H54 (cell line): ENCODE measurements at places on chromosomes 1 and 21.

DNA sequence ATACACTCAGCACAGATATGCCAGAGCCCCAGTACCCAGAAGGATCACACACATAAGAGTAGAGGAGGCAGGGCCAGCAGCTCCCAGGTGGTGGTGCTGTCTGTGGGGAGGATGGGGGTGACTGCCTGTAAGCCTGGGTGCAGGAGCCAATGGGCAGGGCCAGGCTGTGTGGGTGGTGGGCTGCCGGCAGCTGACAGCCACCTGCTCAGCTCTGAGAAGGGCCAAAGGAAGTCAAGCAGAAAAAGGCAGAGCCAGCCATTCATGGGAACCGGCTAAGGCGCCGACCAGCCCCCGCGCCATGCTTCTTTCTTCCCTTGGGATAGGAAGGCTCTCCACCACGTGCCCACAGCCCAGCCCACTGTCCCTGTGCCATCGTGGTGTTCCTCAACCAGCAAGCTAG, 14.1 kb downstream of the PIK3C2B start:
- DNase-seq, result no peak

- no peak for DNase-seq
Observed at GRCh38 chr1:4915154-4915553, 260.7 kb downstream of the AJAP1 start.

DNA sequence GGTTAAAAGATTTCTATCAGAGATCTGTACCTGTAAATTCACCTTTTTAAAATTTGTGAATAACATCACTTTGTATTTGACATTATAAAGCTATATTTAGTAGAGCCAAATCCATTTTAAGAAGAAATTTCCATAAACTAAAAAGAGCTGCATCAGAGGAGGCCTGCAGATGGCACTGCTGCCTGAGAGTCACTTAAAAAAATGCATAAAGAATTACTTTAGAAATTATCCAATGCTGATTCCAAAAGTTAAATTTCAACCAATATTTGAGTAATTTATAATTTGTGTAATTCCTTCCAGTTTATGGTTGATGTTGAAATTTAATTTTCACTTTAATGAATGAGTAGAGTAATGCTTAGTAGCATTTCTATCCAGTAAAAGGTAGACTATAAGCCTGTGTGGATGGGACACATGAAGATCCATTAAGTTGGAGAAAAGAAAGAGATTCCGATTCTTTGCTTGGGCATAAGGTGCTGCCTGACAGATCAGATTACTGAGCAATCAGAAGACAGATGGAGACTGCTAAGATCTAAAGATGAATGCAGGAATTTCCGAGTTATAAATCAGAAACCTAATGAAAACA, 20.7 kb upstream of the RPE65 start:
- DNase-seq, result no peak

- no peak for DNase-seq
Observed at GRCh38 chr1:188425687-188426086, 1596.9 kb downstream of the PLA2G4A start.

- no peak for DNase-seq
Observed at GRCh38 chr1:147837129-147837963, 65.2 kb upstream of the GJA8 start.

GRCh38 chr1:232709386-232709785, 79.5 kb upstream of the SIPA1L2 start:
- no peak for DNase-seq

GRCh38 chr1:180397175-180397574, 105.2 kb downstream of the ACBD6 start:
- no peak for DNase-seq

GRCh38 chr1:111334169-111334568, 43.5 kb downstream of the CHIA start:
- DNase-seq, result no peak

DNA sequence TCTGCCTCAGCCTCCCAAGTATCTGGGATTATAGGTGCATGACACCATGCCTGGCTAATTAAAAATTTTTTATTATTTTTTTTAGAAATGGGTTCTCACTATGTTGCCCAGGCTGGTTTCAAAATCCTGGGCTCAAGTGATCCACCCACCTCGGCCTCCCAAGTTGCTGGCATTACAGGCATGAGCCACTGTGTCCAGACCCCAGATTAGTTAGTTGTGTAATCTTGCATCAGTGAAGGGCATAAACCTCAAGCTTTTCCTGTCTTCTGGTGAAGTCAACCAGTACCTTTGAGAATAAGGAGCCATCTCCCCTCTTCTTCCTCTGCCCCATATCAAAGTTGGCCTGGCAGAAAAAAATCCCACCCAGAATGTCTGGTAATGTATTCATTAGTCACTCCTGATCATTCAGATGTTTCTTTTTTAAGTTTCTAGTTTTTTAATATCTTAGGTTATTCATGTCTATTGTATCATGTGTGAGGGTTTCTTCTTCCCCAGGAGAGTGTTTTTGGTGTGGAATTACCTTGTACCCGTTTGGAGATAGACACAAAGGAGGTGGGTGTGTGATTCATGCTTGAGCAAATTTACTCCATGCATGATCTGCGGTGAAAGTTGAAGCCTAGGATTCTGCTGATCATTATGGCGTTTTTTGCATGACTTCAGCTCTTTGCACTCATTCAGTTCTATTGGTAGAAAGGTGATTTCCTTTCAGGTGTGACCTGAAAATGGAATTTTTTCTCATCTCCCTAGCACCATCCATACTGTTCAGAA, 144.0 kb downstream of the FMN2 start:
- DNase-seq, result no peak

DNA sequence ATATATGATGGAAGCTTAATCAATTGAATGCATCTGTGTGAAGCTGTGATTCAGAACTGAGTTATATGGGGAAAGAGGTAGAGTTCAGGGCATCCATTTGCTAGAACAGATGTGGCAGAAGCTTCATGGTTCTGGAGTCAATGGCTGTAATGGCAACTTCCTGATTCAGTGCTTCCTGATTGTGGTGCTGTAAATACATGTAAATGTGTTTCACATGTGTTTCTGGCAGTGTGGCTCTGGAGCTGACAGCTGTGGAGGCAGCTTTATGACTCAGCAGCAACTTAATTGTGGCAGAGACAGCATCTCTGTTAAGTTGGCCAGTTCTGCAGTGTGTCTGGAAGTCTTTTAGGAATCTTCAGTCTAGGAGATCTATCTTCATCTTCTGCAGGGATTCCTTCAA, 226.6 kb upstream of the ZRANB2 start:
- no peak for DNase-seq

DNA sequence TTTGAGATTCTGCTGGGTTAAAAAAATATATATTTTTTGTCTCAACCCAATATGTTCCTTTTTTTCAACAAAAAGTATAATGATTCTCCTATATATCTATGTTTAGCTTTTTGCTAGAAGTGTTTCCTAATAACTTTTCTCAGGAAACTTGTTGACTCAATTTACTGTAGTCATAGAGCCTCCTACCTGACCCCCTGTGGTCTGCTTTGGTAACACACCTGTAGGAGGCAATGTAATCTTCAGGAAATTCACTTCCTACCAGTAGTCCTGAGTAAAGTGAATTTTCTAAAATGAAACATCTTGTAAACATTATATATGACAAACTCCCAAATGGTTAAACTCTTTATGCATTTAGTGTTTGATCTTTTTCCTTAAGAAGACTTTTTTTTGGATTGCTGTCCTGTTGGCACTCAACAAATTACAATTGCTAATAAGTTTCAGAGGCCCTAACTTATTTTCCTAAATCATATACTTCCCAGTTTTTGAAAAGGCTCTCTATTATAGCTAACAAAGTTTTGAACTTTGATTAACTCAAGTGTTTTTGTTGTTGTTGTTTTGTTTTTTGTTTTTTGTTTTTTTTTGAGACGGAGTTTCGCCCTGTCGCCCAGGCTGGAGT, 118.3 kb downstream of the OLFML2B start:
- DNase-seq, result no peak

GRCh38 chr1:63486629-63487028, 36.4 kb downstream of the ITGB3BP start:
- DNase-seq, result no peak

DNA sequence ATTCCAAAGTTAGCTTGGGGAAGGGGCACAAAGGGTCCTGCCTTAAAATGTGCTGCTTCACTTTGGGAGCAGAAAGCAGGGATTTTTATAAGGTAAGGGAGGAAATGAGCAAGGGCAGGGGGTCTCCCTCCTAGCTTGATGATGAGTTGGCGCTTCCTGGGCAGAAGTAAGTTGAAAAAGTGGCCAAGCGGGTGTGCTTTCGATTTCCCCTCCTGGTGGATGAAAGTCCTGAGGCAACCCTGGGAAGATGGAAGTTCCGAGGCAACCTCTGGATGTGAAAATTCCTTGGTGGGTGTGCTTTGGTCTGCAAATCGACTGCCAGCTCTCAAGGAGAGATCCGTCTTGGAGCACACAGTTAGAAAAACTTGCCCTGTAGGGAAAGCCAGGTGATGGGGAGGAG, 41.7 kb upstream of the CD2 start:
- no peak for DNase-seq

DNA sequence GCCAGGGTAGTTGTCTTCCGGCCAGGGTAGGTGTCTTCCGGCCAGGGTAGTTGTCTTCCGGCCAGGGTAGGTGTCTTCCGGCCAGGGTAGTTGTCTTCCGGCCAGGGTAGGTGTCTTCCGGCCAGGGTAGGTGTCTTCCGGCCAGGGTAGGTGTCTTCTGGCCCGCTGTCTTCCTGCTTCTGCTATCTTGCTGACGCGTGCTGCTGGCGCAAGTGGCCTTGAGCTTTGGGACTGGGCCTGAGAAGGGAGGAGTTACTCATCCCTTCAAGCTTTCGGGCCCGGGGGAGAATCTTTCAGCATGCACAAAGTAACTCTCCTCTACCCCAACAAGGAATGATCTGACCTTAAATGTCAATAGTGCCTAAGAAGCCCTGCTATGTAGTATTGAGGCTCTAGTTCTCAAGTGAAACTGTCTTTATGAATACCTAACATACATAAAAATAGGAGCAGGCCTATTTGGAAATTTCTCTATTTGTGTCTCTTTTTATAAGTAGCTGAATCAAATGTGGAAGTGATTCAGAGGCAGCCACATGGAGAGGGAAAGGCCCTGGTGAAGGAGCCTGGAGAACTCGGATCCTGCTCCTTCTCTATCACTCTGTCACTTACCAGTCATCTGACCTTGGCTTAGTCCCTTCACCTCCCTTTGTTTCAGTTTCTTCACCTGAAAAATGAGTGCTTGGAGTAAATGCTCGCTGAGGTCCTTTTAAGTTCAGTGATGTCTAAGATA, 65.6 kb downstream of the RGL1 start:
- no peak for DNase-seq

- DNase-seq, result no peak
Observed at GRCh38 chr1:18794561-18794960, 64.9 kb downstream of the TAS1R2 start.

DNA sequence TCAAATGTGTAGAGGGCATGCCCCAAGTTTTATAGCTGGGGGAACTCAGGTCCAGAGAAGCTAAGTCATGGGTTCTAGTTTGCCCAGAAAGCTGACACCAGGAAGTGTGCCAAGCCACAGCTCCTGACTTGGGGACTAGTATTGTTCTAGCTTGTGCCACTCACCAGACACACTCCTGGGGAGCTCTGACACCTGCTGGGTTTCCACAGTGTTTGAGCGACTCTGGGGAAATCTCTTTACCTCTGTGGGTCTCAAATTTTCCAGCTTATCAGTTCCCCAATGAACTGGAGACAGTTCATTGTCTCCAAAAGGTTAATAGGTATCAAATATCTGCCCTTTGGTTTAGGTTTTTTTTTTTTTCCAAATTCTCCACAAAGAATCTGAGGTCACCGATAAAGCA, 4.2 kb downstream of the KISS1 start:
- no peak for DNase-seq

DNA sequence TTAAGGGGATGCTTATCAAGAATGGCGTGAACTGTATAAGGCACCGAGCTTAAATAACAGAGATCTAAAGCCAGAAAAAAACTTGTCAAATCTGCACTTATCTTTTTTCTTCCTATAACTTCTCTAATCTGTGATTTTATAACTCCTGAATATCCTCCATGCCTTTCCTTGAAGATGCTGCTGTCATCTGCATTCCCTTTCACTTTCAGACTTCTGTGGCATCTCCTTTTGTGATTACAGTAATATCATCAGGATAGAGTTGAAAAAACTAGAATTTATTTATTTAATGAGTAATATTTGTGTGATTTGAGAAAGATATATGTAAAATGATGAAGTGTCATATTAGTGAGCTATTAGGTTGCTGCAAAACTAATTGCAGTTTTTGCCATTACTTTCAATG, 357.8 kb upstream of the PTBP2 start:
- DNase-seq, result no peak

- DNase-seq, result no peak
Observed at GRCh38 chr21:18350216-18350615, 53.4 kb downstream of the TMPRSS15 start.

- DNase-seq, result no peak
Observed at GRCh38 chr1:201774224-201774982, 54.6 kb upstream of the IPO9 start.

DNA sequence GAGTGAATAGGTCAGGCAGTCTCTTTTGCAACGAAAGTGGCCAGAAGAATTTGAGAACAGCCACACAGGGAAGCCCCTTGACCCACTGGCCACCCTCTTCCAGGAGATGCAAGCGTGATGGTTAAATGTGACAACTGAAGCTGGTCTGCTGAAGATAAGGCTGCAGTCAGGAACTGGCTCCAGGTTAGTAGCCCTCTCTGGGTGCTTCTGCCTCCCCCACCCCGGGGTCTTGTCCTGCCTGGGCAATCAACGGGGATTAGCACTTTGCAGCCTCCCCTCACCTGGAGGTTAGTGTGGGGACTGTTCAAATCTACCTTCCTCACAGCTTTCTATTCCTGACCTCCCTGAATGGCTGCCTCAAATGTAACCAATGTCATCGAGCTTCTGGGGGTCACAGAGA, 125.9 kb downstream of the PLXNA2 start:
- no peak for DNase-seq

- no peak for DNase-seq
Observed at GRCh38 chr1:70764747-70765146, 282.9 kb downstream of the PTGER3 start.

GRCh38 chr1:86370601-86371022, 25.5 kb downstream of the ODF2L start:
- no peak for DNase-seq

- DNase-seq, result no peak
Observed at GRCh38 chr21:44872649-44873355, 688 bp downstream of the PTTG1IP start.

DNA sequence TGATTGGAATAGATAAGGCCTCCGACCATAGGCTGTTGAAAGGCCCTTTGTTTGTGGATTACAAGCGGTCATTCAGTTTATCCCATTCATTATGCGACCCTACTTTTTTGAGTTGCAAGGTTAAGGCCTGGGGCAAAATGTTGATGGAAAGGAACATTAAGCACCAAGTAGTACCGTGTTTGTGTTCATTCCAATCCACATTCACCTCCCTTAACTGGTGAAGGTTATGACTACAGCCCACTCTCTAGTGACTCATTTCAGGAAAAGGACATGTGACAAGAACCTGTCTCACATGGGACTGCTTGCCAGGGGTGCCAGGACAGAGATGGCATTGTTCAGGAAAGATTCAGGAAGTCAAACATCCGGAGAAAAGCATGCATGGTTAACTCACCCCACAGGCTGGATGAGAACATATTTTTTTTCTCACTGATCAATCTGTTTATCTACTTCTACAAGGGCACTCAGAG, 81.6 kb downstream of the CD58 start:
- peak; percentile 68 for DNase-seq

- no peak for DNase-seq
Observed at GRCh38 chr21:26528882-26529281, 44.2 kb downstream of the CYYR1 start.

GRCh38 chr1:181548497-181548896, 65.2 kb downstream of the CACNA1E start:
- DNase-seq, result no peak
